Urinary bladder (tissue), 4 donors: ENCODE measurements at places on chromosomes 3 and 15. TPM values are rescaled to one million over a fixed set of nuclear protein-coding genes. Genes with fewer than 3 reads are reported as not detected.

- no peak for DNase-seq
Measured at GRCh38 chr15:74168711-74169126, 4.8 kb upstream of the ISLR start.

DNA sequence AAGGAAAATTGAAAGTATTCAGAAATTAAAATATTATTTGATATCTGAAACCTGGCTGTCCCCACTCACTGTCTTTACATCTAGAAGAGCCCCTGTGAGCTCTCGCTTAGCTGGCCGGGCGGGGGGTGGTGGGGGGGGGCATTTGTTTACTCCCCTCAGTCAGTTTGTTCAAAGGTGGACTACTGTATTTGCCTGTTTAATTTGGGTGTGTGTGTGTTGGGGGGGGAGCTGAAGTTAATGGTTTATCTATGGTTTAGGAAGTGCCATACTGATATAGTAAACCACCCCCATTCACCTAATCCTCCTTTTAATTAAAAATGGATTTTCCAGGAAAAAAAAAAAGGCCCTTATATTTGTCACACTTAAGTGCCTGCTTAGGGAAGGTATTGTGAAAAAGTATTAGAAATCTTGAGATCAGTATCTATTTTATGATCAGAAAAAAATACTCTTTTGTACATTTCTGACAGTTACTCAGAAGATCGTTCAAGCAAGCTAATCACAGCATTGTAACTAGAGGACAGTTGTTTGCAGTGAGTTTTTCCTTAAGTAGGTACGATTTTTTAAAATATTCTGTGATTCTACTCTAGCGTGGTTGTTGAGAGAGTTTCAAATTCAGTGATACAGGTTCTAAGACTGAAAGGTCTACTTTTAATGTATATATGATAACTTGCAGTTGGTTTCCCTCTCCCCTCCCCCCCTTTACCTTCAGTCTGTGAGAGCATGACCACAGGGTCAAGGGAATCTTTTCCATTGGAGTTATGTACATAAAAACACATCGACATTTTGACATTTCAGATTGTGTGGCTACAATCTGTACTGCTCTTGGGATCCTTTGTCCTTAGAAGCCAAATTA, 8.5 kb downstream of the NR2F2 start:
- no peak for DNase-seq

DNA sequence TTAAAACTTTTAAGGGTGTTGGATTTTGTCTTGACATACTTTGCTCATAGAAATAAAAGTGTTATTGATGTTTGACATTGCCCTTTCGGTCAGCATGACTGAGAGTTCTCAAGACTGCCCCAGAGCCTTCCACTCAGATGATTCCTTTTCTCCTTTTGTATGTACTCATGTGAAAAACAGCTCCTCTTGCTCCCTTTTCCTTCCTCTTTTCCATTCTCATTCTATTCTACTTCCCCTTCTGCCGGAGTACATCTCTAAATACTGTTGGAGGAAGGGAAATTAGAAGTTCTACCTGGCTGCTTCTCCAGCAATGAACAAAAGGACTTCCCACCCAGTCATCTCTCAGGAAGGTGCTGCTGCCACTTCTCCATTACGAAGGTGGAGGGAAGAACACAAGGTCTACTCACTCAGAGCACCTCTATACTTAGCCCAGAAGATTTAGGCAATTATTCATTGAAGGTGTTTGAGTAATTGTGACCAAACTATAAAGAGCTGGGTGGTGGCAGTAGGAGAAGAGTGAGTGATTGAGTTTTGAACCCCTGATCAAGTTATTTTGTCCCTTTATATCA, 163.8 kb upstream of the MBNL1 start:
- no peak for DNase-seq

DNA sequence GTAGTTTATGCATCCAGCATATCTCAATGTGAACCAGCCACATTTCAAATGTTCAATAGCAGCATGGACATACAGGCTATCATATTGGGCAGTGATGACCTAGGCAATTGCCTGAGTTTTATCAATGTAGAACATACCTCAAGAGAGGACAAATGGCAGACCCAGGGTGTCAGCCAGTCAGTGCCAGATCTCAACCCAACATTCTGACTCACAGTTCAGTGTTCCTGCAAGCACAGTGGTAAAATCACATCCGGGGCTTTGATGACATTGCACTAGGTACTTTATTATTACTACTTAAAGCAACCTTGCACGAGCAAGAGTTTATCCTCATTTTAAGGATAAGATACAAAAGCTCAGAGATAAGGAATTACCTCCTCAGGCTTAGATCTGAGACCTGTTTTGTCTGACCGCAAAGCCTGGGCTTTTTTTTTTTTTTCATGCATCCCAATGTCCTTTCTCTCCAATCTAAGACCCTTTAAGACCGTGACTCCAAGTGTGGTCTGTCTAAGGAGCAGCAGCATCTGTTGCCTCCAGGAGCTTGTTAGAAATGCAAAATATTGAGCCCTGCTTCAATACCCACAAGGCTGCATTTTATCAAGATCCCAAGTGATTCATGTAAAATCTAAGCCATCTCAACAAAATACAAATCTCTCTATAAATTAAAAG, 60.1 kb downstream of the SLC12A1 start:
- no peak for DNase-seq

Gene DGKG
- total RNA-seq, result 9.3 TPM
